ENCODE measurements at places on chromosomes 2 and 18. TPM values are rescaled to one million over a fixed set of nuclear protein-coding genes. Genes with fewer than 3 reads are reported as not detected.

DNA sequence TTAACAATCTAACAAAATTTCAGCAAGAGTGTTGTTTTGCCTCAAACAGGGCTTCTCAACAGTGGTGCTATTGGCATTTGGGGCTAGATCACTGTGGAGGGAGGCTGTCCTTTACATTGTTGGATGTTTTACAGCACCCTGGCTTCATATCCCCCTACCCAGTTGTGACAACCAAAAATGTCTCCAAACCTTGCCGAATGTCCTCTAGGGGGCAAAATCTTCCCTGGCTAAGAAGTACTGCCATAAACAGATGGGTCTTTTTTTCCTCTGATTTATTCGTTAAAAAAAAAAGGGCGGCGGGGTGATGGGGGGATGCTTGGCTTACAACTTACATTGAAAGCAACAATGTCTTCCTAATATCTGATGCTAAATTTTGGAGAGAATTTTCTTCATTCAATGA, 207.6 kb upstream of the CCDC150 start:
- DNase-seq: no peak

DNA sequence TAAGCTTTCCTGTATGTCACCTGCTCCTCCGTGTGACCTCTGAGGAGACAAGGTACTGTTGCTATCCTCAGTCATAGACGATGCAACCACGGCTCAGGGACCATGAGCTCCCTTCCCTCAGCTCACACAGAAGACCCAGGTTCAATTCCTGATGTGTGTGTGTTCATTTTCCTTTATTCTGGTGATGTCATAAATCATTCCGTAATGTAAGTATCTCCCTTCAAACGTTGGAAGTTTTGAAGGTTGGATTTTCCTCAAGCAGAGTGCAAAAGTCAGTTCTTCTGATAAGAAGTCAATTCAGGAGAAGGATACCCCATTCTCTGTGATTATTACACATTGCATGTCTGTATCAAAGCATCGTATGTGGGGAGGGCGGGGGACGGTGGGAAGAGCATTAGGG, 118.9 kb upstream of the FAM136A start:
- no peak for DNase-seq

The TMEM200C gene
- total RNA-seq: not detected

The TCF7L1 gene
- total RNA-seq: not detected

The ARHGAP15 gene
- 115 TPM for total RNA-seq

DNA sequence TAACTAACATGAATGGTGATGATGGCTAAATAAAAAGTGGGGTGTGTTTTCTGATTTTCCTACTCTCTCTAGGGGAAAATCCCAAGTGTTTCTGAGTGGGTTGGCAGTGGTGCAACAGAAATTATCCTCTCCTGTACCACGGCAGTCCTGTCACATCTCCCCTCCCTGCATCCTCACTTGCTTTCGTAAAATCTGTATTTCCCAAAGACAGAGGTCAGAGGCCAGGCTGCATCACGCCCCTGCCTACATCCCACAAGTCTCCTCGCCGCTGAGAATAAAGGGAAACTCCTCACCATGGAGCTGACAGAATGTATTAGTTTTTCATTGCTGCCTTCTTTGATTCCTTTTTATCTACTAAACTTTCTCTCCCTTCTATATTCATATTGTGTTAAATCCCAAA, 13.1 kb downstream of the FBLN7 start:
- peak; percentile 2 for DNase-seq

- peak; percentile 98 for DNase-seq
Observed at GRCh38 chr2:195656859-195657633, at the start of gene SLC39A10. Gene SLC39A10, plus strand, starts transcription at chr2:195657226. Its CDS starts 22,817 bp downstream, at chr2:195680043.

GRCh38 chr2:135931776-135932443, 53.5 kb downstream of the DARS1 start:
- no peak for DNase-seq

- DNase-seq: no peak
Observed at GRCh38 chr2:20438334-20439192, 8.3 kb upstream of the RHOB start.

- no peak for DNase-seq
Observed at GRCh38 chr2:205700331-205701132, 18.2 kb downstream of the NRP2 start.

The OXER1 gene
- 0.30 TPM for total RNA-seq

DNA sequence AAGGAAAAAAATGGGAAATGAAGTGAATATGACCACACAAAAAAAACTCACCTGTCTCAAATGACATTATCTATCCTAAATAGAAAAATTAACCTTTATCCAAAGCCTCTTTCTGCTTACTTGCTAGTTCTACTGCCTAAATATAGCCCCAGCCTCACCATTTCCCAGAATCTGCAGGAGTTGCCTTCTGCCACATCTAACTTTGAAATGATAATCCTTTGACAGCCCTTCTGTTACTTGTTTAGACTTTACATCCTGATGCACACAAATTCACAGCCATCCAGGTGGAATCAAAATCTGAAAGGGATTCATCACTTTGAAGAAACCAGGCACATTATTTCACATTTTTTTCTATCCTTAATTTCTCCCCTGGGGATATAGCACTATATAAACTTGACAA, 1356.2 kb upstream of the NXPH2 start:
- no peak for DNase-seq

DNA sequence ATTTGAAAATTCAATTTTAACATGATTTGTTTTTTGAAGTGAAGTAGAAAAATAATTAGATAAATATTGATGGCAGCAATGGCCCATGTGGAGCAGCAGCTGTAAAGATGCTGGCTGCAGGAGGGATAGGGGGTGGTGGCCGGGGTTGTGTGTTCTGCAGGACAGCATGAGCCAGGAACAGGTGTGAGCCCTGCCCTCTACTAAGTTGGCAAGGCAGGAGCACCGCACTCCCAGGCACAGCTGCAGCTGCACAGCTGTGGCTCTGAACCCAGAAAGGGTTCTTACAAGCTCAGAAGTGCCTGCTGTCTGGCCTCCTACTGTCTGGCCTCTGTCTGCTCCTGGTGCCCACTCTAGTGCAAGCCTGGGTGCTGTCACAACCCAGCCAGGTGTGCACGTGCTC, 10.0 kb upstream of the DUSP19 start:
- DNase-seq: no peak

- DNase-seq: no peak
Observed at GRCh38 chr18:5420906-5421305, 122.9 kb downstream of the EPB41L3 start.

The SPIRE1 gene
- 0.57 TPM for total RNA-seq

GRCh38 chr18:70373042-70373519, 84.2 kb downstream of the SOCS6 start:
- DNase-seq: no peak

The IL1RL2 gene
- total RNA-seq: not detected

GRCh38 chr2:857081-857480, 93.6 kb upstream of the SNTG2 start:
- DNase-seq: no peak

DNA sequence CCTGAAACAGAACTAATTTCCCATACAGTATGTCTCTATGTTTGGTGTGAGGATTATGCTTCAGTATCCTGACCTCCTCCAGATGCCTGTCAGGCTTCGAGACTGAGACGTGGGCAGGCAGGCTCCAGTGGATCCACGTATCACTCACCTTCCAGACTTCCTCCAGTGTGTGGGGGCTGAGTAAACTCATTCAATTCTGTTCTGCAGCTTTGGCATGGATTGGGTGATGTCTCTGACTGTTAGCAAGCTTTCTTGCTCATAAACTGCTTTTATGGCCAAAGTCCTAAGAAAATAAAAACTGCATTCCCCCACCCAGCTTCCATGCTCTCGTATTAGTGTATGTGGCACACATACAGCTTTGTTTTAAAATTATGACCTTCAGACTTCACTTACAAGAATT, 53.6 kb downstream of the CCDC93 start:
- no peak for DNase-seq

The KCNG3 gene
- total RNA-seq: 2.5 TPM

DNA sequence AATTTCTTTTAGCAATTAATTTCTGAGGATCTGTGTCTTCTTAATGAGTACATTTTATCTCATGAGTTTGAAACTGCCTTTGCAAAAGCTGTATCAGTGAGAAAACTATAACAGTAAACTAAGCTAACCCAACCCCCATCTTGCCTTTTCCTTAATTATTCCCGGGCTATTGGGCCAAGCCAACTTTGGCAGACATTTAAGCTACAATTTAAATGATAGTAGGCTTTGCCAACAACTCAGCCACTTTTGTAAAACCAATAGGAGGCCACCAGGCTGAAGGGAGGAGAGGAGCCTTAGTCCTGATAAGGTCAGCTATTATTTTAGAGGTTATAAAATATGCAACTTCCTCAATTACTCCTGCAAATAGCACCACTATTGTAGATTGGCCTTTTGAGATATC, 218.0 kb upstream of the KCNJ3 start:
- no peak for DNase-seq

GRCh38 chr2:9697909-9698308, 67.1 kb upstream of the YWHAQ start:
- no peak for DNase-seq

Data from CD8-positive, alpha-beta T cell (primary cell).